ENCODE measurements at places on chromosomes 2 and 18.

GRCh38 chr2:28052691-28053090, 162.2 kb downstream of the BABAM2 start:
- DNase-seq: no peak

- no peak for DNase-seq
Observed at GRCh38 chr2:178484245-178485041, 4.2 kb downstream of the PLEKHA3 start.

GRCh38 chr2:217840522-217840921, 162.3 kb downstream of the TNS1 start:
- no peak for DNase-seq

DNA sequence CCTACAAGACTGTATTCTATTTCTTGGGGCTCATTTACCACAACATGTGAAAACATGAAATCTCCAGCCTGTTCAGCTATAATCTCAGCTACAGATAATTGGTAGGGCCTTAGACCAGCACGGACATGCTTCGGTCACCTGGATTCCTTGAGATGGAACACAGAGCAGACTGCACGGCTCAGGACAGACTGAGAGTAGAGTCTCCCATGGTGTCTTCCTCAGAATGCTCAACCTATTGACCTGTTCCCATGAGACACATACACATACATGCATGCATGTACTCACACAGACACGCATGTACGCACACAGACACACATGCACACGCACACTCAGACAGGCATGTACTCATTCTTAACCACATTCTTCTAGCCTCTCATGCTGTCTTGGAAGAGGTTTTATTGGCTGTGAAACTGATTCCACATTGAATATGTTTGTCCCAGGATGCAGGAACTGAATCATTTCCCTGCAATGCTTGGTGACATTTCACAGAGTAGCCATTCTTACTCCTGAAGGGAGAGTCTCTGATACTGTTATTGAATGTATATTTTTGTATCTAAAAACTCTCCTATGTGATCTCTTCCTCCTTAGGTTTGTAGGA, 23.5 kb upstream of the BZW1 start:
- no peak for DNase-seq

- DNase-seq: no peak
Observed at GRCh38 chr2:15964936-15965563, 24.7 kb downstream of the MYCN start.

DNA sequence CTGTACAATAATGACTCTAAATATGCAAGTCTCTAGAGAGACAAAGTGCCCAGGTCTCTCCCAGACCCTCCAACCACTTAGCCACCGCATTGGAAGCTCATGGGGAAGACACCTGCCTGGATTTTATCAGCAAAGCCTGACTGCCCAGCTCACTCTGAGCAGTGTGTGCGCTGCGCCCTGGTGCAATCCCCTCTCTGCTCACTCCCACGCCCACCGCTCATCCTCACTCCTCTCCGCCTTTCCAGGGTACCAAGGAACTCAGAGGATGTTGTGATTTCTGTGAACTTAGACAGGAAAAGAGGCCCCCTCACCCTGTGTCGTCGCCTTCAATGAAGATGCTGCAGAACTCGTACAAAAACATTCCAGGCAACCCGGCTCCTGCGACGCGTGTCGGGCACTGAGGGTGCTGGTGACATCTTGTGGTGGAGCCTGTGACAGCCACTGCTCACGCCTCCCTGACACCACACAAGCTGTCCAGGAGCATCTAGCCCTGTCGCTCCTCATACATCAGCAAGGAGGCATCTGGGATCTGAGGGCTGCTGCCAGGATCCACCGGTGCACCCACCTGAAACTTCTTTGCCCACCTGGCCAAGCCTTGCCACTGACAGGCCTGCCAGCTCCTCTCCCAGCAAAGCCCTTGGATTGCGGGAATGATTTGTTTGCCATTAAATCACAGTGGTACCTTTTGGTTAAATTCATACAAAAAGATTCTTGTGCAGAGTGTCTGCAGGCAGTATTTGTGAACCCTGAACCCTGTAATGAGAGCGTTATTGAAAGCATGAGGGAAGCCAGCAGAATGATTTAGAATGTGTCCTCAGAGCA, 220.4 kb downstream of the ZNF516 start:
- no peak for DNase-seq

GRCh38 chr2:121132762-121133107, 152.3 kb downstream of the TFCP2L1 start:
- no peak for DNase-seq

DNA sequence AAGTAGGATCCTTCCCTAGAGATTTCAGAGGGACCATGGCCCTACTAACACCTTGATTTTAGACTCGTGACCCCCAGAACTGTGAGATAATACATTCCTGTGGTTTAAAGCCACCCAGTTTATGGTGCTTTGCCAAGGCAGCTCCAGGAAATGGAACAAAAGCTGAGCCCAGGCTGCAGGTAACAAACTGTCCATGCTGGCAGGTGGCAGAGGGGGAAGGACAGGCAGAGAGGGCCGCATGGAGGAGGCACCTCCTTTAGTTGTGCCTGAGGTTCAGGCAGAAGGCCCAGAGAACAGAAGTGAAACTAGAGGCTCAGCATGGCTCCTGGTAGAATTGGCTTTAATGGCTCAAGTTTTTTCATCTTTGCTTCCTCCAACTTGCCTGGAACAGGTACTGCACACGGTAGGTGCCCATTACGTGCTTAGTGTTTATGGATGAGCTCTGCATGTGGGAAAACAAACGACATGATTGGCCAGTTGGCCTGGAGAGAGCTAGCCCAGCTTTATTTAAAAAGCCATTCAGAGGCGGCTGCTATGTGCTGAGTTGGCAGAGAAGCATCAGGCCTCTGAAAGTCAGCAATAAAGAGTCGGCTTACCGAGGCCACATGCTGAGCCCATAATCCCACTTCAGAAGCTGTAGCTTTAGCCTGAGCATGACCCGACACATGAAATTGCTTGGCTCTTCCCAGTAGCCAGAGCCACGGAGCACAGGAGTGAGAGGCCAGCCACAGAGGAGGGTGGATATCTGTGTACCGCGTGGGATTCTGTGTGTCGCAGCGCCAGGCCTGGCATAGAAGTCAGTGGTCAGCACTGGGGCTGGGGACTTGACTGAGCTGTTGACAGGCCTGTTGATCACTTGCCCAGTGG, 36.5 kb downstream of the HS1BP3 start:
- no peak for DNase-seq

GRCh38 chr2:60780721-60781120, 24.7 kb downstream of the PAPOLG start:
- DNase-seq: no peak

DNA sequence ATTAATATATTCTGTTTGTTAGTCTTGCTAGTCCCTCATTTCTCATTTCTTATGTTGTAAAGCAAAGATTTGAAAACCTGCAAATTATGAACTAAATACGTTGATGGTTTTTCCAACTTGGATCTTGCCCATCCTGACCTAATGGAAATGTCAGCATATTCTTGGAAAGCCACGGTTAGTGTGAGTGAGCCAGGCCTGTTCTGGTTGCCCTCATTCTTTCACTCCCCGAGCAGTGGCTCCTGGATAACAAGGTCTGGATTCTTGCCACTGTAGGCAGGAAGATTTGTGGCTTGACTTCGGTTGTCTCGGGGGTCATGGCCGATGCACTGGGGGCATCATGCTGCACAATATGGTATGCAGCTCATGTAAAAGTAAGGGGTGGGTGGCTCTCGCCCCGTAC, 359.1 kb downstream of the MEIS1 start:
- no peak for DNase-seq

- DNase-seq: no peak
Observed at GRCh38 chr2:135512099-135512498, 18.9 kb downstream of the ZRANB3 start.

DNA sequence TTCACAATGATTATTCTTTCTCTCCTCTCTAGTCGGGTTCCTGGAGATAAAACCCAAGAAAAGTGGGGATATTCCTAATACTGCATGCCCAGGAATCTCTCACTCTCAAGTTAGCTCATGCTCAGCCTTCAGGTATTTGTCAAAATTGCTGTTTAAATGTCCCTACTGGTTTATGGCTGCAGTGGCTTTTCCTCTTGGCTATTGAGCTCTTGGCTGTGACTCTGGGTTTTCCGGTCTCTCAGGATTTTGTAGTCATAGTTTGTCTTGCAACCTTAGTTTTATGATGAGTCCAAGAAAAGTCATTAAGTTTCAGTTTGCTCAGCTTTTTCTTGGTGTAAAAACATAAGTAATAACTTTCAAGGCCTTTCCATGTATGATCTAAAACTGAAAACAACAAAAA, 820.7 kb upstream of the HS6ST1 start:
- DNase-seq: no peak

DNA sequence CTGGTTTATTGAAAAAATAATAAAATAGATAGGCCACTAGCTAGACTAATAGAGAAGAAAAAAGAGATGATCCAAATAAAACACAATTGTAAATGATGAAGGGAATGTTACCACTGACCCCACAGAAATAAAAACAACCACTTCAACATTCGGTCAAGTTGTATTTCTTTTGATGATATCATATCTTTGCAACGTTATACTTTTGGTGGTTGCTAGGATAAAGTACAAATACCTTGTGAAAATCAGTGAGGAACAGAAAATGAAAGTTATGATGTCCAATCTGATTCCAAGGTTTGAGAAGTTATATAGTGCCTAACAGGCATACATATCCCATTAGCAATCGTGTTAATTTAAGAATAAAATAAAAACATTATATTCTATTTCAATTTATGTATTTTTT, 6.6 kb upstream of the ASNSD1 start:
- DNase-seq: no peak
